ENCODE measurements at places on chromosomes 7 and 10.
A peak's percentile ranks its signal among the peaks of the same experiment; 100 is the strongest.

- peak; percentile 58 for DNase-seq
These were observed 595 bp upstream of the SUN1 start for GRCh38 chr7:831596-832166.

DNA sequence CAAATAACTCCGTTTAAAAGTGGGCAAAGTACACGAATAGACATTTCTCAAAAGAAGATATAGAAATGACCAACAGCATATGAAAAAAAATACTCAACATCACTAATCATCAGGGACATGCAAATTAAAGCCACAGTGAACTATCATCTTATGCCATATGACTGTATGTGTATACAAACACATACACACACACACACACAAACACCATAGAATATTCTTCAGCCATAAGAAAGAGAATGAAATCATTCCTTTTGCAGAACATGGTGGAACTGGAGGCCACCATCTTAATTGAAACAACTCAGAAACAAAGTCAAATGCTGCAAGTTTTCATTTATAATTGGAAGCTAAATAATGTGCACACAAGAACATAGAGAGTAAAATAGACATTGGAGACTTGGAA is 1019.4 kb downstream of the KCNMA1 start:
- no peak for DNase-seq

- peak; percentile 17 for DNase-seq
These were observed 1.3 kb downstream of the HELLS start for GRCh38 chr10:94546901-94547185.

DNA sequence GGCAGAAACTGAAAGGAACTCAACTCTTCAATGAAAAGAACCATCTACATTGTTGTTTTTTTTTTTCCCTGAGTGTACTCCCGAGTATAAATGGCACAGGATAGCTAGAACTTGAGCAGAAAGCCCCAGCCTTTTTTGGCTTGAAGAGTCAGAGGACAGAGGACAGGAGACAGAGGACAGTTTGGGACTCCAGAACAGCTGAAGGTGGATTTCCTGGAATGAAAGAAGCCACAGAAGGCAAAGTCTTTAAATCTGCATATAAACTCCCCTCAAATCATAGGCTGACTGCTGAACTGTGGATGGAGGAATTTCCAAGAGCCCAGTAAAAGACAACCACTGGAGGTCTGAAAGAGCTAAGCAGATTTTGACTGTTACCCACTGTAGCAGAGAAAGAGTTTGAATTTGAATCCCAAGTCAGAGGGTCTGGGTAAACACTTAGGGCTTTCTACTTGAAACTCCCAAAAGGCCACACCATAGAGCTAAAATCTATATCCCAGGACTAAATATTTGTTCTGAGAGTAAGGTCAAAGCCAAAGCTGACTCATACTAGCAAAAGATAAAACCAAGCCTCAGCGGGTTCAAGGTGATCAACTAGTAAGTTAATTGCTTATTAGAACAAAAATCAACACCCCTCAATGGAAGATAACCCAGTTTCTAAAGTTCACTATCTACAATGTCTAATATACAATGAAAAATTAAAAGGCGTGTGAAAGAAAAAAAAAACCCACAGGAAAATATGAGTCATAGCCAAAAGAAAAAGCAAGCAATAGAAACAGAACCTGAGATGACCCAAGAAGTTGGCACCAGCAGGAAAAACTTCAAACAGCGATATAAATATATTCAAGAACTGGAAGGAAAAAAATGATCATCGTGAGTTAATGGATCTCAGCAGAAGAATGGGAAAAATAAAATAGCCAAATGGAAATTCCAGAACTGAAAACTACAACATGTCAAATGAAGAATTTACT is 1.8 kb upstream of the OPN1SW start:
- peak; percentile 12 for DNase-seq

- no peak for DNase-seq
These were observed 274.8 kb downstream of the FGFR2 start for GRCh38 chr10:121323443-121323842.

GRCh38 chr10:50394832-50395231 is 143.5 kb upstream of the ASAH2 start:
- DNase-seq = no peak

GRCh38 chr10:59536167-59537014 is 173.3 kb downstream of the SLC16A9 start:
- no peak for DNase-seq

GRCh38 chr7:471866-472639 is 47.6 kb downstream of the PDGFA start:
- no peak for DNase-seq

DNA sequence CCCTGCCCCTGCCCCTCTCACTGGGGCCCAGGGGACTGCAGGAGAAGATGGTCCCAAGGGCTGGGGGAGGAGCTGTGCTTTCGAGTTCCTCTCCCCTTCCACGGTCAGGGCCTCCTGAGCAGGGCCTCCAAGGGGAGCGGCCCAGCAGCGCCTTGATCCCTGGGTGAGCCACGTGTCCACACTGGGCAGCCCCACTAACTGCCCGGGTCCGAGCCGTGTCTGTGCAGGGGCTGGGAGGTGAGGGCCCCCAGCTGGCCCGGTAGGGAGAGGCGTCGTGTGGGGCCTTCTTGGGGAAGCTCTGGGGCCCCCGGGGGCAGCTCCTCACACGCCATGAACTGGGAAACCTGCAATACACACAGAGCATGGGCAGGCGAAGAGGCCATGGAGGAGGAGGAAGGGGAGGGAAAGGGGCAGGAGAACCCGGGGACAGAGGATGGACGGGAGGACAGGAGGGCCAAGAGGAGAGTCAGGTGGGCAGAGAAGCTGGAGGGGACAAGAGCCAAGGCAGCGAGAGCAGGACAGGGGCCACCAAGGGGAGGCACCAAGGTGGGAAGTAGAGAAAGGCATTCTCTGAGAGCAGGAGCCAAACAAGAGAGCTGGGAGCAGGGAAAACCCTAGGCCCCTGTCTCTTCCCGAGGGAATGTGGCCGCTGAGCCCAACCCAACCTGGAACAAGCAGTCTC is 32.8 kb downstream of the KCNH2 start:
- DNase-seq = peak; percentile 46

GRCh38 chr10:71436268-71437125 is 39.8 kb downstream of the CDH23 start:
- no peak for DNase-seq

- DNase-seq = no peak
These were observed 42.8 kb downstream of the HERPUD2 start for GRCh38 chr7:35652124-35652523.

GRCh38 chr10:66822801-66823200 is 103.0 kb upstream of the LRRTM3 start:
- DNase-seq = no peak

DNA sequence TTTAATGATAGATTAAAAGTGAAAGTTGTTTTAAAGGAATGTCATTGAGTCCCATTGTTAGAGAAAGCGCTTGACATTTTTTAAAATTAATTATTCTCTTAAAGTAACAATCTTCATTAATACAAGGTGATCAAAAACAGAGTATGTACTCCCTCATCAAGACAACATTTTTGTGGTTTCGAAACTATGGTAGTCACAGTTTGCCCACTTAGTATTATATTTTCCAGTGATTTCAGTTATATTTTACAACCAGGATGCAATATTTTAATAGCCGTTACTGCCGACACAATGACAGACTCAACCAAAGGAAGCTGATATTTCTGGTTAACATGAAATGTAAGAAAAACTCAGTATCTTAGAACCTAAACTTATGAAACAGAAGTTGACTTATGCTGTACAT is 31.3 kb downstream of the MKX start:
- DNase-seq = no peak

GRCh38 chr7:18558910-18559309 is 63.4 kb downstream of the HDAC9 start:
- DNase-seq = no peak

DNA sequence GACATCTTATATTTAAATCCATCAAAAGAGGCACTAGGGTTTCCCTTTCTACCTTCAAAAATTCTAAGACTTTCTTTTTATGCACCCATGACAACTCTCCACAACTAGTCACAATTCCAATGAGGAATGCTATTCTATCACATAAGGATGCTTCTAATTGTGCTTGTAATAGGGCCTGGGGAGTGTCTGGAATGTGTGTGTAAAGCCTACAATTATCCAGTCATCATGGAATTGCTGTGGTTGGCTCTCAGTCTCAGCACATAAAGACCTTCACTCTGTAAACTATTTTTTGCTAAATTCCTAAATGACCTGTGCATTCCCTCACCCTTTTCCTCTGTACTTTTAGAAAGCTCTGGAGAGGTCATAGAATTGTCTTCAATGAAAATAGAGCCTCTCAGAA is 86.7 kb downstream of the EPDR1 start:
- DNase-seq = no peak

- no peak for DNase-seq
These were observed 622.2 kb downstream of the POM121L12 start for GRCh38 chr7:53657586-53657985.

DNA sequence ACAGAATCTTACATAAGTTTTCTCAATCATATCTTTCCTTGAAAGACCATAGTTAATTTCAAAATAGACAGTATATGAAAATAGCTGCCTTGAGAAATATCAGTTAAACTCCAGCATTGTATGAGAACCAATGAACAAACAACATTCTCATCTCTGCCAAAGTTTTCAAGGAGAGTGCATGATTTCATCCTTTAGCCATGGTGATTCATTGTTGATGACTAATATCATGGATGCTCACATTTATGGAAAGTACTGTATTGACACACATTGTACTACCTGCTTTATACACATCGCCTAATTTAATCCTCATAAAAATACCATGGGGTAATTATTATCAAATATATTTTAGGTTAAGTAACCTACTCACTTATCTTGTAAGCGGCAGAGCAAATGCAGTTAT is 250.3 kb downstream of the CNTNAP2 start:
- no peak for DNase-seq

DNA sequence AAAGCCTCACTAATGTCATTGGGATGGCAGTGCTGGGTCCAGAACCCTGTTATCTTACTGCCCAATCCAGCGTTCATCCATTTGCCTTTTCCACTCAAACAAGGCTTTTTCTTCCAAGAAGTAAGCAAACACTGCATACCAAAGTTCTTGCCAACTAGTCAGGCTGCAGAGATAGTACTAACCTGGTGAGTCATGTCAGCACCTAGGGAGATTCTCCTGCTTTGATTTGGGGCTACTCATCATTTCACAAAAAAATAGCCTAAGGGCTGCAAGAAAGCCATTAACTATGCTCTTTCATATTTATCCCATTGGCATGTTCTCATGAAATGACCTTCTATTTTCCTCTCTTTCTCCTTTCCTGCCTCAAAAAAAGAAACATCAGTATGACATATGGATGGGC is 142.6 kb downstream of the TWIST1 start:
- DNase-seq = no peak
